ENCODE measurements at places on chromosomes 6 and 20.

GRCh38 chr6:24854077-24854666 lies 55.5 kb upstream of the ARMH2 start:
- DNase-seq, result no peak

GRCh38 chr6:30325150-30325872 lies 1.4 kb upstream of the TRIM39 start:
- peak; percentile 86 for DNase-seq

GRCh38 chr20:23613676-23614075 lies 8.0 kb upstream of the CST9 start:
- no peak for DNase-seq

- no peak for DNase-seq
Observed at GRCh38 chr20:12252793-12253192, 335.1 kb downstream of the BTBD3 start.

- DNase-seq, result no peak
Observed at GRCh38 chr20:38353316-38353715, 7.0 kb downstream of the LBP start.

DNA sequence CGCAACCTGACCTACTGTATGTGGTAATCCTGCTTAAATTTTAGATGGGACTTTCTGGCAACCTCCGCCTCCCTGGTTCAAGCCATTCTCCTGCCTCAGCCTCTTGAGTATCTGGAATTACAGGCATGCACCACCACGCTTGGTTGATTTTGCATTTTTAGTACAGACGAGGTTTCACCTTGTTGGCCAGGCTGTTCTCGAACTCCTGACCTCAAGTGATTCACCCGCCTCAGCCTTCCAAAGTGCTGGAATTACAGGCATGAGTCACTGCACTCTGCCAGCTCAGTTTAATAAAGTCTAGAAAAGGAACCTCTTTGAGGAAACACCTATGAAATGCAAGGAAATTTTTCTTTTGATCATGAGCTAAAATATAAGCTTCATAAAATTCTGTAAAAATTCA lies 9.0 kb upstream of the PLCB4 start:
- DNase-seq, result no peak

GRCh38 chr6:31087494-31088089 lies 24.8 kb downstream of the C6orf15 start:
- peak; percentile 91 for DNase-seq

DNA sequence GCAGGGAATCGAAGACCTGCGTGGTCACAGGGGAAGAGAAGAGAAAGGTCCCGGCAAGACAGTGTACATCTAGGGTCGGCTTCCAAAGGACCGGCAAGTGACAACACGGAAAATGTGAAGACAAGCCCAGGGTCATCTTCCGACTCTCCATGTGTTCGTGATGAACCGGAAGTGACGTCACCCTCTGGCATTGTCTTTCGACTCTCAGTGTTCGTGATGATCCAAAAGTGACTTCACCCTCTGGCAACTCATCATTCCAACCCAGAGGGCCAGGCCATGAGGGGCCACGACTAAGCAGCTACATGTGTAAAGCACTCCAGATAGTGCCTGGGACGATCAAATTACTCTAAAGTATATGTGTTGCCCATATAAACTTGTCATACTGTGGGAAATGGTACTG lies 290.8 kb downstream of the THBS2 start:
- DNase-seq, result no peak

DNA sequence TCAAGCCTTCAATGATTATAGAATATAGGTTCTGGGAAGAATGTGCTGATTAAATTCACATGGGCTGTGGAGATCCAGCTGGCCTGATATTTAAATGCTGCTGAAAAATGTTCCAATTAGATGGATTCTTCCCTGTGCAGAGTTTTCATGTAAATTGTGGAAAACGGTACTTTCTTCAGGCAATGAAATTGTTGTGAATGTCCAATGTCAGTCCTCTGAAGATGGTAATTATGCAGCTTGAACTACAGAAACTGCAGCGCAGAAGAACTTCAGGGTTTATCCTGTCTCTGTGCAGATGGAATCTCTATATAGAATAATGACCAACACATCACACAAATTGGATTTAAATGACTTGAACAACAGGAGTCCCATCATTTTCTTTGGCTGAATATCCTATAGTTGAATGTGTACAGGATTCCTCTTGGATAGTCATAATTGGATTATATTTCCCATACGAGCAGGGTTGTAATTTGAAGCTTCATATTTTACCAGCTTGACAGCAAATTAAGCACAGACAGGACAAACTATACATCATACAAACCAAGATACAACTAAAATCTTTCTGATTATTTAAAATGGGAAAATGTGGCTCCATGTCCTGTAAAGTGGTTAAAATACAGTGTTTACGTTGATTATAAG lies 82.3 kb downstream of the CAP2 start:
- DNase-seq, result no peak

DNA sequence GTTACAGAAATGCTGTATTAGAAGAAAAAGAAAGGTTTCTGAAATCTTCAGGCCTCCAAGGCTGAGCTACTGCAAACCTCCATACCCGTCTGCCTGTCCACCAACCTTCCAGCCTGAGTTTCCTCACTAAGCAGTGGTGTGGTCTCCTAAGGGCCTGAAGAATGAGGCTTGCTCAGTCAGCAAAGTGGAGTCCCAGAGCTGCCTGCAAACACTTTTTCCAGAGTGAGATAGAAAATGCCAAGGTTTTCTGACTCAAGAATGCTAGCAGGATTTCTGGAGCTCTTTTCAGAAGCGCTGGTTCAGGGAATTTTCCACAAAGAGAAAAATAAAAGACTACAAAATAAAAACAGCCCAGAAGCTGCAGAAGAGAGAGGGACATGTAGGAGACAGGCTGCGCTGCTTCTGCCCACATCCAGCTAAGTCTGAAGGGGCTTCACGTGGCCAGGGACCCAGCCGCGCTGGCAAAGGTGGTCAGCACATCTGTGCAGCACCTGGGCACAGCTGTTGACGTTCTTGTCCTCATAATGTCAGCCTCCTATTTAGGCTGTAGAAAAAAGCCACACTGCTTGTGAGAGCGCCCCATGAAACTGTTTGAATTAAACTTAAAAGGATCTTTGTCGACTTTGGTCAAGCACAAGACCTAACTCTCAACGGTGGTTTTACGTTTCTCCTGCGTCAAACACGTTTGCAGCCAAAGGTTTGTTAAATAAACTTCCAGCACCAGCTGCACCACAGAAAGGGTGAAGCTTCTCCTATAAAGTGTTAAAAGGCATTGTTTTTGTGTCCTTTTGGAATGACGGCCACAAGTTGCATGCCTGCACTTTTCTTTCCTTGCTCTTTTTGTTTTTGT lies 209.0 kb downstream of the THBS2 start:
- no peak for DNase-seq

GRCh38 chr6:145643760-145644159 lies 91.6 kb downstream of the EPM2A start:
- no peak for DNase-seq

DNA sequence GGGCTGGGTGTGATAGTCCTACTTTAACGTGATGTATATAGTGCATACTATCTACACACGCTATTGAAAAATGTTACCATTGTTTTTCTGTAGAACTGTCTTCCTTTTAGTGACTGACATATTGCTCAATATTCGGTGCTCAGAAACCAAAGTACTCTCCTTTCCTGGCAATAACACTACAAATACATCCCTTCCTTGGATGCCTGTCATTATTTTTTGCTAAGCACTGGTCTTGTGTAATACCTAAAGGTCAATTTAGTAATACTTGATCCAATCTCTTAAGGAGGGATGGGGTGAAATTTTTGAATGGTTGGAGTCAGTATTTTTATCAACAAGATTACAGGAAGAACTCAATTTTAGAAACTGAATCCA lies 23.9 kb downstream of the CNR1 start:
- DNase-seq, result no peak

DNA sequence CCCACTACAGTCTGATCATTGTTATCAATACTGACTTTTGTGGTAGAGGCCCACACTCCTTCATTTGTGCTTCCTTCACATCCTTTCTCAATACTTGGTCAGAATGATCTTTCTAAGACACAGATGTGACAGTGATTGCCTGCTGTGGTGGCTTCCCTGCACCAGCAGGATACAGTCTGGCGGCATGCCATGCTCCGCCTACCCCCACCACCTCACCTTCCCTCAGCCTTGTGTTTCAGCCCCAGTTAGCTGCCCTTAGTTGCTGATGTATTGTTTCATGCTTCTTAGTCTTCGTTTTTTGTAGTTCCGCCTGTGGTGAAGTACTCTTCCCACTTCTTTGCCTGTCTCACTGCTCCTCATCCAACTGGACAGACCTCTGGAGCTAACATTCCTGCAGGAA lies 10.9 kb downstream of the LRRC1 start:
- no peak for DNase-seq

DNA sequence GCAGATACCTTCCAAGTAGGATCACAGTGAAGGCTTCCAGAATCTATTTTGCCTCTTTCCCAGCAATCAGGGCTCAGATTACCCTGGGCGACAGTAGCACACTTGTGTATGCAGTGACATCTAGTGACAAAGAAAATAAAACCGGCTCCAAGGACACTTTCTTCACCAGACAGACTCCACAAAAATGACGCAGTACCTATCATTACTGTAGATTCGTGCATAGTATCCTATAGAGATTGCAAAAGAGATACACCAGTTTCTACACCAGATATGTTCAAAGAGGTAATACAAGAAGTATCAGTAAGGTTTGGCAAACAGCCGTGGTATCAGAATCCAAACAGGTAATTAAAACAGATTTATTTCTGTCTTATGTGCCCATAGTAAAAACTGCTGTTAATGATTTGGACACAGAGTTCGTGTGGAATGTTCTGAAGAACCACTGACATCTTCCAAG lies 600.4 kb upstream of the JAG1 start:
- no peak for DNase-seq

DNA sequence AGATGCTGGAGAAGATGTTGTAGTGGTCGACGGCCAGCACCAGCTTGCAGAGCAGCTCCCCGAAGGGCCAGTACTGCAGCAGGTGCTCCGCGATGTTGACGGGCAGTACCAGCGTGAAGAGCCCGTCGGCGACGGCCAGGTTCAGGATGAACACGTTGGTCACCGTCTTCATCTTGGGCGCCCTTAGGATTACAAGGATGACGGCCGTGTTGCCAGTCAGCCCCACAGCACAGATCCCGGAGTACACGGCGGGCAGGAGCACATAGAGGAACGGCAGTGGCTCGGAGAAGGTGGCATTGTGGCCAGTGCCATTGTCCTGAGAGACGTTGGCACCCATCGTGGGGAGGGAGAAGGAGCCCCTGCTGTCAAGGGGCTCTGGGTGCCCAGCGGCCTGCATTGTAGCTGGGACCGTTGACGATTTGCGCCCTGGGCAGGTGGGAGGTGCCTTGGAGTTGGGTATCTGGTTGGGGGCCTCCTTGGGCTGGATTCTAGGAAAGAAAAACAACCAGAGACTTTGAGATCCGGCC lies 867 bp downstream of the NPBWR2 start:
- no peak for DNase-seq

- DNase-seq, result no peak
Observed at GRCh38 chr6:64890609-64891008, 816.4 kb downstream of the EYS start.

DNA sequence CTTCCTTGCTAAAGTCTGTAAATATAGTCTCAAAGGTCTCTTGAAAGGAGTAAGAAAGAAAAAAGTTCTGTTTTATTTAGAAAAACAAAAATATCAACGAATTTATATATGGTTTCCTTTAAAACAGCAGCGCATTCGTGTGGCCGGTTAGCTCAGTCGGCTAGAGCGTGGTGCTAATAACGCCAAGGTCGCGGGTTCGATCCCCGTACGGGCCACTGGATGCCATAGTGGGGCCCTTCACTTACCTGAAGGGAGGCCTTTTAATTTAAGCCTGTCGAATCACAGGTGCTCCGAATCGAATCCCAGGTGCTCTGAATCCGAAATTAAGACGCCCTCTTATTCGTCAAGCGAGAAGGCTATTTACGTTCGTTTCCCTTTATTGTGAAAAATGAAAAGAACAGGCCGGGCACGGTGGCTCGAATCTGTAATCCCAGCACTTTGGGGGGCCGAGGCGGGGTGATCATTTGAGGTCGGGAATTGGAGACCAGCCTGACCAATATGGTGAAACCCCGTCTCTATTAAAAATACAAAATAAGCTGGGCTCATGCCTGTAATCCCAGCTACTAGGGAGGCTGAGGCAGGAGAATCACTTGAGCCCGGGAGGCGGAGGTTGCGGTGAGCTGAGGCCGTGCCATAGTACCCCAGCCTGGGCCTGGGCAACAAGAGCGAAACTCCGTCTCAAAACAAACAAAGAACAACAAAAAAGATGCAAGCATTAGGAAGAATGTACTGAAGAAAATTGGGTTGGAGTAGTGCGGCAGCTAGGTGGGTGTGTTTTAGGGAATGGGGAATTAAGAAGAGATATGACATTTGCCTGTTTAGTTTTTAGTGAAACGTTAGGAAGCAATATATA lies 195.8 kb upstream of the ZNF184 start:
- peak; percentile 67 for DNase-seq

GRCh38 chr6:143708889-143709288 lies 31.1 kb downstream of the PHACTR2 start:
- DNase-seq, result no peak

- no peak for DNase-seq
Observed at GRCh38 chr6:411402-412145, 20.0 kb downstream of the IRF4 start.

DNA sequence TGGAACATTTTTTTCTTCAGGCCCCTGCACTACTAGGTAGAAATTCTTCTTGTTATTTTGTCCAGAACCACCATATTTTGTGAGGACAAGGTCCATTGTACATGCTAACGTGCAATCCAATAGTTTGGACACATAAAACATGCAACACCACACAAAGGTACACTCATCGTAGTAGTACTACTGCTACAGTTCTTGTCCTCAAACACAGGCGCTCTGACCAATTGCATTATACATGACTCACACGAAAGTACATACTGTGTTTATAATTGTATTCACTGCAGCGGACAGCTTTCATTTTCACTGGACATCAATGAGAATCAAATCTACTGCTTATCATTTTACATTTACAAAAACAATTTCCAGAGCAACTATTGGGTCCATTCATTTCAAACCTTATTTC lies 15.3 kb upstream of the SMLR1 start:
- no peak for DNase-seq

GRCh38 chr6:14316651-14317386 lies 199.2 kb downstream of the CD83 start:
- DNase-seq, result no peak

Data from activated CD4-positive, alpha-beta T cell treated with anti-CD3 and anti-CD28 coated beads, Interleukin-2, amount 50 U/mL, for 24 hours (primary cell).